ENCODE measurements at places on chromosomes 16 and 17.

DNA sequence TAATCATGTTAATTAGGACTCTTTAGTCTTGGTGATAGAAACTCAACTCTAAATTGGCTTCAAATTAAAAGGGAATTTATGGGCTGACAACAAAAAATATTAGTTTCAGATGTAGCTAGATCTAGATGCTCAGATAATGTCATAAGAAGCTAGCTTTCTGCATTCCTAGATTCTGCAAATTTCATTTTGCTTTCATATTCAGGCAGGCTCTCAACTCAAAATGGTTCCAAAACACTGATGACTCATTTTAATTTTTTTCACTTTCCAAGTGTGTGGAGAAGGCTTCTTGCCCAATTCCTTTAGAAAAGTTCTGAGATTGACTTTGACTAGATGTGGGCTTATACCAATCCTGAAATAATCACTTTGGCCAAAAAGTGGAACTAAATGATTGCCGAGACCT, 236.7 kb upstream of the GOT2 start:
- DNase-seq, result no peak

- no peak for DNase-seq
Observed at GRCh38 chr17:76331083-76331482, 22.6 kb downstream of the PRPSAP1 start.

- no peak for DNase-seq
Observed at GRCh38 chr16:5604770-5605169, 507.2 kb upstream of the EEF2KMT start.

DNA sequence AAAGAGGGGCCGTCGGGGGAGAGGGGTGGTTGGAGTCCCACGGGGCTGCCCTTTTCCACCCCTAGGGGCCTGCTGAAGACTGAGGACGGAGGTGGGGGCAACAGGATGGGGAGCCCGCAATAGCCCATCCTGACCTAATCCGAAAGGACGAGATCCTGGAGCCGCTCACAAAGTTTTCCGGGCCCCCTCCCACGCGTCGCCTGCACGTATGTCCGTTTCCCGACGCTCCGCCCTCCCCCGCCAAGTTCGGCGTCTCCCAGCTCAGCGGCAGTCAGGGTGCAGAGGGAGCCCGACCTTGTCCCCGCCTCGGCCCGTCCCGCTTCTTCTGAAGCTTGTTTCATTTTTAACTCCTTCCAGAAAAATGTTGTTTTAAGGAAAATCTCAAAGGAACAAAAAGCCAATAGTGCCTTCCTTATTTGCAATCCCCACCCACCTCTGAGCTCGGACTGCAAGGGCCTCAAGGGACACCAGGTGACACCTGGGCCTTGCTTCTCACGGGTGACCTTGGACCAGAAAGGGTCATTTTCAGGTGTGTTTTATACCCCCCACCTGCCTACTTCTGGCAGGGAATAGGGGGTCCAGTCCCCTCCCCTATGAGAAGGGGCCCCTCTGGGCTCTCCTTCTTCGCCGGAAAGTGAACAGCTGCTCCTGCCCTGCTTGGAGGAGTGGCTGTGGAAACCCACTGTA, 3.4 kb upstream of the ZNF423 start:
- DNase-seq, result no peak

GRCh38 chr16:47644166-47644565, 183.0 kb downstream of the PHKB start:
- DNase-seq, result no peak

DNA sequence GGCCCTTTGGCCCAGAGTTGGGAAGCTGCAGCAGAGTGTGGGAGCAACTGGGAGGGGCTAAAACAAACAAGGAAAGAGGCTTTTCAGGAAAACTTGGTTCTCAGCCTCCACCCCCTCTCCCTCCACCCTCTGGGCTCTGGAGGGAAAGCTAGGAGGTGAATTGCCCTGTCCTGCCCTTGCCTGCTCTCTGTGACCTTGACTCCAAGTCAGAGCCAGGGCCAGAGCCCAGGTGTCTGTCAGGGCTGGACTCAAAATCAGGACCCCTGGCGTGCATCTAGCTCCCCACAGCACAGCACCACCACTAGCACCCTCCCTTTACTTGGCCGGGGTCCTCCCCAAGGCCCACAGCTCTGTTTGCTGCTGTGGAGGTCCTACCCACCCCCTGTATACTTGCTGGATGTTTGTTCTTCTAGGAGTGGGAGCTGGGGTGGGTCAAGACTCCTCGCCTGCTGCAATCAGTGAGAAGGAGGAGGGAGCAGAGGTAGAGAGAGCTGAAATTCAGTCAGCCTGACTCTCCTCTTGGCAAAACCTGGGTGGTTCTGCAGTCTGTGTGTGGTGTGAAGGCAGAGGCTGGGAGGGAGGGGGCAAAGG, 2.8 kb upstream of the NR1D1 start:
- no peak for DNase-seq

- no peak for DNase-seq
Observed at GRCh38 chr17:5583426-5584382, 605 bp downstream of the NLRP1 start.

GRCh38 chr17:37527249-37527851, 37.7 kb downstream of the DUSP14 start:
- peak; percentile 53 for DNase-seq

- DNase-seq, result peak; percentile 43
Observed at GRCh38 chr16:2857451-2858244, at the start of gene PRSS22. Gene PRSS22, minus strand, starts transcription at chr16:2858170. Its CDS starts 66 bp downstream, at chr16:2858104.

GRCh38 chr16:56354016-56354415, 71.3 kb downstream of the AMFR start:
- DNase-seq, result no peak

DNA sequence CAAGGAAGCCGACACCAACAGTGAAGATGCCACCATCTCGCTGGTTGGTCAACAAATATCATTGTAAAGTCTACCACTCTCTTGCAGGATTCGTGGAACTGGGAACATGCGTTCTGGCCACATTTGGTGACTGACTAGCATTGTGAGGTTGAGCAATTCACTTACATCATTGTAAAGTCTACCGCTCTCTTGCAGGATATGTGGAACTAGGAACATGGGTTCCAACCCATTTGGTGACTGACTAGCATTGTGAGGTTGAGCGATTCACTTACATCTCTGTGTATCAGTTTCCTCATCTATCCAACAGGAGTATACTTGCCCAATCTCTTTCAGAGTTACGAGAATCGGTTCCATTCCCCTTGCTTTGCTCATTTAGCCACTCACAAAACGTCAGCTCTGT, 42.6 kb upstream of the RPH3AL start:
- DNase-seq, result no peak

DNA sequence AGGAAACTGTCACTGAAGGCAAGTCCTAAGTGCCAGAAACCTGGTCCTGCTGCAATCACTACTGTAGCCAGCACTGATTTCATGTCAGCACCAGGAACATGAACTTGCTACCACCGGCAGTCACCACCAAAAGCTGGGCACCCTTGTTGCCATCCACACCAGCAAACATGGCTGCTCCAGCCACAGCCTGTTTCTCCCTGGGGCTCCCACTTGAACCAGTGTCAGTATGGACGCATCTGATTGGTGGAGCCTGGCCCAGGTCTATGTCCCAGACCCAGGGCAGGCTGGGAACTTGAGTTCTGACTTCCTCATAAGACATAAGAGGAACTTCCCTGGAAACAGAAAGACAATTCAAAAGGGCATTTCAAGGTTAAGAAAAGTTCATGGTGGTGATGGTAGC, 56.5 kb downstream of the COPRS start:
- DNase-seq, result no peak

- DNase-seq, result peak; percentile 18
Observed at GRCh38 chr17:50259477-50260324, 14.6 kb upstream of the TMEM92 start.

- DNase-seq, result no peak
Observed at GRCh38 chr17:43574348-43574747, 28.2 kb upstream of the ETV4 start.

DNA sequence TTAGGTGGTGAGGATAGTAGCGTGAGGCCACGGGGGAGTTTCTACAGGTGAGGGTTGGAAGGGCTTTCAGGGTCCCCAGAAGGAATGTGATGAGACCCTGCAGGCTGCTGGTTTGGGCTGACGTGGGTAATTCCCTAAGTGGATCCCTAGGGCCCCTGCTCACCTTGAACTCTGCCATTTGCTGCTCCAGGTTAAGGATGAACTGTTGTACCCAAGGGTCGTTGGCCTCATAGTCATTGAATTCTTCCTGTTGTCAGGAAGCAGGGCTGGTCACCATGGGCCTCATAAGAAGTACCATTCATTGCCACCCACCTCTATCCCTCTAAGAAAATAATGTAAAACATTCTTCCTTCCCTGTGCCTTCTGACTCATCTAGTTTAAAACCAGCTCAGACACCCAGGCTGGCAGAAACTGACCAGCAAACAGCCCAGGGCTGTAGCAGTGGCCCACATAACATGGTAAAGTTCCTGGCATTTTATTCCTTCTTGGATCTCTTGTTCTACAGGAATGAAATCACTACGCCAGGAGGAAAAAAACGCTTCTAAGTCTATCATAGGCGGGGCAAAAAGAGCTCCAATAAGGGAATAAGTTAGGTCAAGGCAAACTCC, 27.6 kb downstream of the FCSK start:
- no peak for DNase-seq

GRCh38 chr16:31870809-31871208, 2.8 kb upstream of the ZNF267 start:
- DNase-seq, result no peak

DNA sequence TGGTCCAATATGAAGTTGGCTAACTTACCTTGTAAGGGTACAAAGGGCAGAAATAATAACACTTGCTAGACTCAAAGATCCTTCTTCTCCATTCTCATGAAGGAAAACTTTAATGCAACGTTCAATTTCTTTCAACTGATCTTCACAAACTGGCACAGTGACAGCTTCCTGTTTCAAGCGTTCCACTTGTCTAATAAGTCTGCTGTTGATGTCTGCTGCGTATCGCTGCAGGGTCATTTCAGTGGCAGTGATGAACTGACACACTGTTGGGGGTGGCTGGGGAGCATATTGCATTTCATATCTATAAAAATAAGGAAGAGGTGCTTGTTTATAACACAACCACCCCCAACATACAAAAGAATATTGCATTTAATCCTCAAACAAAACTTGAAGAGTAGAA, 33.5 kb upstream of the ARL6IP1 start:
- no peak for DNase-seq

DNA sequence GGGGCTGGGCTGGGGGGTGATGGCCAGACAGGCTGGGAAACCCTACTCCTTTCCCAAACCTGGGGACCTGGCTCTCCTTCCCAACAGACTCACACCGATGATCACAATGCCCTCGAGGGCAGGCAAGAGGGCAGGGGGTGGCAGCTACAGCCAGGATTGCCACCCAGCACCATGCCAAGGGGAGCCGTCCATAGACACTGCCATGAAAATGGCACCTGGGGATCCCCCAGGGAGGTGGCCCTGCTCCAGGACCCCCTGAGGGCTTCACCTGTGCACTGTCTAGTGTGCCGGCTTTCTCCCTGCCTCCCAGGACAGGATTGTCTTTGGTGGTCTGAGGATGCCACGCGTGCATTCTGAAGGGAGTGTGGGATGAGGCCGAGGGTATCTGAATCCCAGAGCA, 24.6 kb downstream of the RPH3AL start:
- DNase-seq, result no peak

DNA sequence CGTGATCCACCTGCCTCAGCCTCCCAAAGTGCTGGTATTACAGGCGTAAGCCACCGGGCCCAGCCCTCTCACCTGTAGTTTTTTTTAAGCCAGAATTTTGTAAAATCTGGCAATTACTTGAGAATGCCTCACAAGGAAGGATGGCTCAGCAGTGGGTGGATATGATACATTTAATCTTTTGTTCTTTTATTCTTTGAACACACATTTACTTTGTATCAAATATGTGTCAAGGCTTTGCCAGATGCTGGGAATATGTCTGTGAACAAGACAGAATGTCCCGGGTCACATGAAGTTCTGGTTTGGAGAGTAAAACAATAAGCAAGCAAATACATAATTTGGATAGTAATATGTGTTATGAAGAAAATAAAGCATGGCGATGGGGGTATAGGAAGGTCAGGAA, 4.9 kb upstream of the COPS3 start:
- no peak for DNase-seq

DNA sequence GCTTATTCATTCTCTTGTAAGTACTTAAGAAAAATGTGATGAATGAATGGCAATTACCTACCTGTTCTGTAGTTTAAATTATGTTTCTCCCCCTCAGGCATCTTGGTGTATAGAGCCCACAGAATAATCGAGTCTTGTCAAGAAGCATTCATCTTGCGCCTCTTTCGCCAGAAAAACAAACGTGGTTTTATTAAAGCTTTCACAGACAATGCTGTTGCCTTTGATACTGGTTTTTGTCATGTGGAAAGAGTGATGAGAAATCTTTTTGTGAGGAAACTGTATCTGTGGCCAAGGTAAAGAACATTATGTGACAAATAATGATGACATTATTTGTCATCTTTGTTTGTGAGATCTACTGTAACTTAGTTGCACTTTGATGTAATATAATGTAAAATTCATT, 6.5 kb downstream of the ERCC4 start:
- DNase-seq, result no peak

DNA sequence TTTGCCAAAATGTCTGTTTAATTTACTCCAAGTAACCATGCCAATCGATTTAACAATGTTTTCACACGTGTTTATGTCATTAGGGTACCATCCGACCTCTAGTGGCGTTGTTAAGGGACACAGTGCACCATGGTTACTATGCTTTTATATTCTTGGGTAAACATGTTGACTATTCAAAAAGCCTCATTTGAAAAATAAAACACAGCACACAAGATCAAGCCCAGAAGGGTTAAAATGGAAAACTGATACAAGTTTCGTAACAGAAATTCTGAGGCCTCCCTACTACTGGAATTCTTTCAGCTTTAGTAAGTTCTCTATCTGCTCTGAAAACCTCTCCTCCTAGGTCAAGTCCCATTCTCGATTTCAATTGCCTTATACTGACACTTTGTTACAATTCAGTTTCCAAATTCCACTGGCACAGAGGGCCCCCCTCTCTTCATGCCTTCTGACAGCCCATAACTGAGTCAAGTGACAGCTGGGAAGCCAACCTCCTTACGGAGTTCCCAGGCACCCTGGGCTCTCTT, 2.1 kb downstream of the CFAP20 start:
- DNase-seq, result no peak

DNA sequence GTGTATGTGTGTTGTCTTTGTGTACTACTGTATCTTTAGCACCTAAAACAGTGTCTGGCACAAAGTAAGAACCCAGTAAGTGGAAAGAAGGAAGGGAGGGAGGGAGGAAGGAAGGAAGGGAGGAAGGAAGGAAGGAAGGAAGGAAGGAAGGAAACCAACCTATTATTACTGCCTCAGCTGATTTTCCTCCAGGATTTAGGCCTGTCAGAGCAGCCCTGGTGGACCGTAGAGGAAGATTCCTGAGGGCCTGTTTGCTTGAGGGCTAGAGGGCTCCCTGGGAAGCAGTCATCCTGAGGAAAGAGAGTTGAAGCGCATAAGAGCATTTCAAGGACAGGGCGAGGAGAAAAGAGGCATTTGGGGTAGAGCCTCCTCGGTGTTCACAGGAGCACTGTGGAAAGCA, 61.5 kb downstream of the WSB1 start:
- no peak for DNase-seq

- DNase-seq, result peak; percentile 3
Observed at GRCh38 chr16:21727344-21727743, 63.6 kb downstream of the OTOA start.

All from GM13976 (cell line).